ENCODE measurements at places on chromosomes 7 and 10.

DNA sequence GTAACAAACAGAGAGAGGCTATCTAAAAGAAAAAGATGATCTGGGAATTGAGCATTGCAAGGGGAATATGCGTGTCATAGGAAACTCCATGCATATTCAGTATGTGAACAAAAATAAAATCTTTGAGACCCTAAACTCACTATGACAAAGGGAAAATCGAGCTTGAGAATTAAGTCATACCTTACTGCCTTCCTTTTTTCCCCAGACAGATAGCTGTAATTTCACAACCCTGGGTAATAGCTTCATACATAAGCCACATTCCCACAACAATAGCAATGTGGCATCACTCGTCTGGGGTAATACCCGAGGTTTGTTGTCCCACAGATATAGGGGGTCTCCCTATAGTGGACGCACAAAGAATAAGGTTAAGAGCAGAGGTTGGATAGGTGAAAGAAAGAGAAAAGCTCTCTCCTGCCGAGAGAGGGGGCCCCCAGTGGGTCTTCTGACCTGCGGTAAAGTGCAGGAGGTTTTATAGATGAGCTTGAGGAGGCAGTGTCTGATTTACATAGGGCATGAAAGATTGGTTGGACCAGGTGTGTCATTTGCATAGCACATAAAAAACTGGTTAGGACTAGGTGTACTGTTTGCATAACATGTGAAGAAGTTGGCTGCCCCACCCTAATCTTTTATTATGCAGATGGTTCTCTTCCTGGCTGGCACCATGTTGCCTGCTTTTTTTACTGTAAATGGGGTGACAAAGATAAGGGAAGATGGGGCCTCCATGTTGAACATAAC, 11.6 kb downstream of the CYP3A43 start:
- DNase-seq, result no peak

DNA sequence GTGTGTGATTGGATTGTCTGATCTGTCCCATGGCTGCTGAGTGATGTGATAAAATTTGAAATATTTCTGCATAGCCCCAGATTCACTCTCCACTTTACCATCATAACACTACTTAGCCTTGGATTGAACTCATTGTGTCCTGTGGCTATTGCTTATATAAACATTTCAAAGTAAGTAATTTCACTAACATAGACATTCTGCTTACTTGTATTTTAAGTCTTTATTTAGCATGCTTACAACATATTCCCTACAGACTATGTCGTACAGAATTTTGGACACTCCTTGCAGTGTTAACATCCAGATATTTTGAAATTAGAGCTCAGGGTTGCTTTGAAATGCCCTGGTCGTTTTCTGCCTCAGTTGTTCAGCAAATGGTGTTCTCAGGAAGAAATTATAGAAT, 117.6 kb downstream of the LRRC4 start:
- DNase-seq, result no peak

GRCh38 chr10:47031901-47032465, 120.8 kb downstream of the PTPN20 start:
- DNase-seq, result no peak

DNA sequence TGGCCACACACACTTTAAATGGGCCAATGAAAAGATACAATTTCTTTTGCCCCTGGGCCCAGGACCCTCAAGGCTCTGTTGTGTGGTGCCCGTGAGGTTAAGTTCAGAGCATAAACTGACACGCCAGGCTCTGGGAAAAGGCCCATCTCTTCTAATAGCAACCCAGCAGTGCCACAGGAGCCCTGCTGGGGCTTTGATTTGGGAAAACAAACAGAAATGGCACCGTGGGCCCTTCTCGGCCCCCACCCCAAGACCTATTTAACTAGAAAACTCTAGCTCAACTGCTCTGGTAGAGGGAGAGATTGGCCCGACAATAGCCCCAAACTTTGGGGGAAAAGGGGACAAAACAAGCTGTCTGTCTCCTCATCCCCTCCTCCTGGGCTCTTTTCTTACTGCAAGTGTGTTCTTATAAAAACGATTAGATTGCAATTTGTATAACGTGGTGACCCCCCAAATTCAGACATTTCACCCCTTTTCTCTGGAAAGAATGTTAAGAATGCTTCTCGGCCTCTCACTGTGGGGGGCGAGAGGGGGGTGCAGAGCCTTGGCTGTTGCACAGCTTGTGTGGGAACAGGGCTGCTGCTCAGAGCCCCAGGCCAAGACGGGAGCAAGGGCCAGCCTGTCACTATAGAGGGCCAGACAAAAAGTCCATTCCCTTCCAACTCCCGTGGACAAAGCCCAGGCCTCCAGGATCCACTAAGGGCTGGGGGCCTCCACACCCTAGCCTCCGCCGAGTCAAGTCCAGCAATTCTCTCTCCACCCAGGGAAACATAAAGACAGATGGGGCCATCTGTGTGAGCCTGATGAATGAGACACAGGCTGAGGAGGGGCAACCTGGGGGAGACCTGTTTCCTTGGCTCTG, 26.8 kb downstream of the DPCD start:
- no peak for DNase-seq

DNA sequence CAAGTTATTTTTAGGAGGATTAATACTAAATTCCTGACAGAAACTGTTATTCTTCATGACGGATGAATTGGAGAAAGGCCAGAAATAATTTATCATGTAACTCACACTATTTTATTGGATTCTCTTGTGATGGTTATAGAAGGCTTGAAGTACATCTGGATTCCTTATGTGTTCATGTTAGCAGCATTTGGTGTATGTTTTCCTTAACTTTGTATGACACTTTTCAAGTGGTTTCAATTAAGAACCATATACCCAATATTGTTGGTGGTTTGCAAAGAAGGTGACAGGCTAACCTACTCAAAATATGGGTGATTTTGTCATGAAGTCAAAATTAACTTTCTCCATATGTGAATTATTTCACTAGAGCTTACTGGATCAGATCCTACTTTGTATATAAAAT, 532.2 kb upstream of the CNTNAP2 start:
- DNase-seq, result no peak

DNA sequence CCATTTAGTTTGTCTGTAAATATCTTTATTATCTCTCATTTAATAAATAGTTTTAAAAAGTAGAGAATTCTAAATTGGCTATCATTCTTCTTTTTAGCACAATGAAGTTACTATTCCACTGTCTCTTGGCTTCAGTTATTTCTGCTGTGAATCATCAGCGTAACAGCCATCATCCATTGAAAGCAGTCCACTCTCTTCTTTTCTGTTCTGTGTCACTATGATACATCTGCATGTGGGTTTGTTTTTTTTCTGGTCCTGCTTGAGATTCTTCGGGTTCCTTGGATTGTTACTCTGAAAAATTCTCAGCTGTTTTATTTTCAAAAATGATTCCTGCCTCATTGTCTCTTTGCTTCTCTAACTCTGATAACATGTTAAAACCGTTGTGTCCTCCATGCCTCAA, 52.5 kb downstream of the CSGALNACT2 start:
- no peak for DNase-seq

GRCh38 chr10:33465747-33466146, 131.3 kb upstream of the NRP1 start:
- DNase-seq, result no peak
